ENCODE measurements at places on chromosomes 12 and 14. TPM values are rescaled to one million over a fixed set of nuclear protein-coding genes. Genes with fewer than 3 reads are reported as not detected.

DNA sequence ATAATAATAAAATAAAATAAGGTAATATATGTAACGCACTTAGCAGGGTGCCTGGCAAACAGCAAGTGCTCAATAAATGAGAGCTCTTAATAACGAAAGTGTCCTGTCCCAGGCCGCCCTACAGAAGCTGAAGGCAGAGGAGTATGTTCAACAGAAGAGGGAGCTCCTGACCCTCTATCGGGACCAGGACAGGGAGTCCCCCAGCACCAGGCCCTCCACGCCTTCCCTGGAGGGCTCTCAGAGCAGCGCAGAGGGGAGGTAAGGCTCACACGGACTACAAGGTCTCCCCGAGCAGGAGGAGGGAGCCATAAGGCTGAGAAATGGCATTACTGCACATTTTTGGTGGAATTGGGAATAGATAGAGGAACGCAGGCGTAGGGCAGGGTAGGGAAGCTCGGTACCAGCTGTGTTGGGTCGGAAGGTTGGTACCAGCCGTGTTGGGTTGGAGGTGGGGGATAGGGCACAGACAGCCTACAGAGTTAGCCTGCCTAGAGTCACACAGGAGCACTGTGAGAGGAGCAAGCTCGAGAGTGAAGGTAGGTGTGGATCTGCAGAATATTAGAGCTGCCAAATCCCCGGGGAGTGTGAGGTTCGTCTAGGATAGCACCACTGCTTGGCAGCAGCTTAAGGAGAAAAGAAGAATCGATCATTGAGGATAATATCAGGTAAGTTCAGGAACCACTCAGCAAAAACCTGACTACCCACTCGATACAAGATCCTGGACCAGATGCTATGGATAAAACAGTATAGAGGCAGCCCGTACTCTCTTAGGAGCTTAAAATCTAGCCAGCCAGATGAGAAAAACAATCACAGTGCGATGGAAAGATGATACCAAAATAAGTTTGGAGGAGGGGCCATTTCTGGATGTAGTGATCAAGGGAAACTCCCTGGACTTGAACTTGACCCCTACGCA, 15.3 kb downstream of the TNFRSF1A start:
- DNase-seq, result no peak

DNA sequence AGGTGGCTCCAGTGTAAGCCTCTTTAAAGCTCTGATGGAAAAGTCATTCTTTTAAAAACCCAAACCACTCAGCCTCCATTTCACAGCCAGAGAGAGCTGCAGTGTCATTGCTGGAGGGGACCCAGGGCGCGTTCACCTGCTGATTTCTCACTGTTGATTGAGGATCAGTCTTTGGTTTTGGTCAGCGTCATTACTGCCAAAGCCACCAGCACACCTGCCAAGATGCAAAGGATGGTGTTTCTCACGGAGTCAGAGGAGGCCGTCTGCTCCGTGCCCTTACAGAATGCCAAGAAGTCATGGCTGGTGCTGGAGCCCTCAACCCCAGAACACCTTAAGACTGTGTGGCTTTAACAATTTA, 32.8 kb upstream of the BATF start:
- DNase-seq, result no peak

DNA sequence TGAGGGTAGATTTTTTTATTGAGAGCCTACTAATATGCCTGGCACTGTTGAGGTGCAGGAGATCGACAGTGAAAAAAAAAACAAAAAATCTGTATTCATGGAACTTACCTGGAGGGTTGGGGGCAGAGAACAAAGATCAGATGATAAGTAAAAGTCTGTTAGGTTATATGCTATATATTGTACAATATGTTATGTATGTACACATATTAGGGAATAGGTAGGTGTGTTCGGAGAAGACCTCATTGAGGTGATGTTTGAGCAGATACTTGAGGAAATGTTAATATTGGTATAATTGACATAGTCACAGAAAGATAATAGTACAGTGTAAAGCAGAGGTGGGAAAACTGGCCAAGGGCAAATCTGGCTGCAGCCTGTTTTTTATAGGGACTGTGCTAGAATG, 5.6 kb downstream of the ARF6 start:
- DNase-seq, result no peak

Gene TC2N
- polyA plus RNA-seq, result 9.6 TPM

GRCh38 chr14:34063470-34064164, 112.7 kb upstream of the EGLN3 start:
- DNase-seq, result no peak

GRCh38 chr14:68468437-68469207, 324.2 kb downstream of the ZFP36L1 start:
- DNase-seq, result no peak

DNA sequence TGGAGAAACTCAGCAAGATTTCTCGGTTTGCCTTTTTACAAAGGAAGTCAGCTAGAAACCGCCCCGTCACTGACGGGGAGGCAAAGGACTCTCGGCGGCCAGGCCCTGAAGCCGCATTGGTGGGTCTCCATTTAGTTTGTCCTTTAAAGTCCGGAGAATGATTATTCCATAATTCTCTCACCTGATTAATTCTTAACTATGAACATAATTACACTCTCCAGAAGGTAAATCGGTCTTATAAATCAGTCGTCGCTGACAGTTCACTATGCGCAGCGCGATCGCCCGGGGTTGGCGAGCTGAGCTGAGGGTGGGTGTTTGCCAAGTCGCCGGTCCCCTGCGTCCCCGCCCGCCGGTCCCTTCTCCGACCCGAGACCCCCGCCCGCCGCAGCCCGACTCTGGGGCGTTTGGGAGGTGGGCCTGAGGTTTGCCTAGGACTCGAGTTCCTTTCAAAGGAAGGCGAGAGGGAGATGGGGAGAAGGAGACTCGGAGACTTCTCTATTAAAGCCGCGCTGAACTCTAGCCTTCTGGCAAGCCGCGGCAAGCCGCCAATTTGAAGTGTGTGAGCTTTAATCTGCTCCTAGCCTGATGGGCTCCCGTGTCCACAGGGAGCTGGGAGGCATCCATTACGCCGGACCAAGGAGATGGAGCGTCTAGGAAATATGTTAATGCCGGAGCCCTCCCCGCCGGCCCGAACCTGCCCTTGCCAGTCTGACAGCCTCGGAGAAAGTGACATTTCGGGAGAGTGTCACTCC, 392.9 kb downstream of the NOVA1 start:
- peak; percentile 41 for DNase-seq

DNA sequence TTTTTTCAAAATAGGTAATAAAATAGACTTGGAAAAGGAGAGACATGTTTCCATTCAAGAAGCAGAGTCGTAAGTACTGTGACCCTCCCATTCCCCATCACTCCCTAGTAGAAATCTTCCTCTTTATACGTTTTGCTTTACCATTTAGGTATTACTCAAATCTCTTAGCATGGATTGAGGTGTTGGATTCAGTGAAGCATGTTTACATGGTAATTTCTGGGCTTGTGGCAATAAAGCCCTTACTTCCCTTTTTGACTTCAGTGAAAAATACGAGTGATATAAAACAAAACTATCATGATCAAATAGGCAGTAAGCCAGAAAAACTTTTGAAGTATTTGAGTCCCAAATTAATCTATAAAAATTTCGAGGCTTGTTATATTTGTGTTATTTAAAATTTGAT, 27.4 kb downstream of the RAB21 start:
- no peak for DNase-seq

GRCh38 chr12:57153415-57153997, 6.1 kb upstream of the LRP1-AS start:
- DNase-seq, result no peak

DNA sequence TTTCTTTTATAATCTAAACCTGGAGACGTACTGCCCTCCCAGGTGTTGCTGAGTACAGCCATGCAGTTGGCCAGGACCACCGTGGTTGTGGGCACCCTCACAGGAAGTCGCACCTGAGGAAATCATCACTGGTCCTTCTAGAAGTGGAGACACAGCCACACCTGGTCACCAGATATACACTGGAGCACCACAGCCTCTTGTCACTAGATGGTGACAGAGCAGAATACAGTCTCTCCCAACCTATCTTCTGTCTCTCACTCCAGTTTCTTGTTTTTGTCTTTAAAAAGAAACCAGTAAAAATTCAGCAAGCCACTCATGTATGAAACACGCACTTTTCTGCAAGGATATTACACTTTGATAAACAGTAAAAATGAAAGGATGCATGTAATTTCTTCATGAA, 43.1 kb upstream of the GPHB5 start:
- no peak for DNase-seq

DNA sequence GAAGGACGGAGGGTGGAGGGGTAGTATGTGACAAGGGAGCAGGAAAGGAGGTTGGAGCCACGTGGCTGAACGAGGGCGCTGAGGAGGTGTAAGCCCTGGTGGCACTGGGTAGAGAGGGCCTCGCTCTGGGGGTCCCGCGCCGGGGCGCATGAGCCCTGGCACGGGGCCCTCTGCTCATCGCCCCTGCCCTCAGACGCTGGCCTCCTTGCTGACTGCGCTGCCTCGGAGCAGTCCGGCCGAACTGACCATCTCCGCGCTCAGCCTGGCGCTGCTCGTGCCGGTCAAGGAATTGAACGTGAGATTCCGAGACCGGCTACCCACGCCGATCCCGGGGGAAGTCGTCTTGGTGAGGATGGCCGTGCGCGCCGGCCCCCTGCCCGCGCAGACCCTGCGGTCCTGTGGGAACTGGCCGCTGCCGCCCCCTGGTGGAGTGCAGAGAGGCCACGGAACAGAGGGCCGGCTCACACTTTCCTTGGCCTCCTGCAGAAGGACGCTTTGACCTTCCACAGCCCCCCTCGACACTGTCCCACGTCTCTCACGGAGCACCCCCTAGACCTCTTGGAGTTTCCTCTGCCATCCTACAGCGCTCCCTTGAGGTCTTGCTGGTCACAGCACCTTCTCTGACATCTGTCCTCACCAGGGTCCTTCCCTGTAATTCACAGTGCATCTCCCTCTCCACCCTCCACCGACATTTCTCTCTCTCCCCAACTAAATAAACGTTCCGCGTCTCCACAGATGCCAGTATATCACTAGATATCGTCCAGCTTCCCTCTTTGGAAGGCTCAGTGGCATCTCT, 10.5 kb downstream of the ARHGEF25 start:
- DNase-seq, result no peak

Gene ASPG
- polyA plus RNA-seq, result 25.4 TPM

Gene LRRC10
- not detected for polyA plus RNA-seq

Data from renal pelvis (tissue), 12 donors.